GM12865 (cell line): ENCODE measurements at places on chromosomes 12 and 14.

GRCh38 chr14:95134304-95134933 lies 22.9 kb downstream of the DICER1 start:
- DNase-seq: no peak

DNA sequence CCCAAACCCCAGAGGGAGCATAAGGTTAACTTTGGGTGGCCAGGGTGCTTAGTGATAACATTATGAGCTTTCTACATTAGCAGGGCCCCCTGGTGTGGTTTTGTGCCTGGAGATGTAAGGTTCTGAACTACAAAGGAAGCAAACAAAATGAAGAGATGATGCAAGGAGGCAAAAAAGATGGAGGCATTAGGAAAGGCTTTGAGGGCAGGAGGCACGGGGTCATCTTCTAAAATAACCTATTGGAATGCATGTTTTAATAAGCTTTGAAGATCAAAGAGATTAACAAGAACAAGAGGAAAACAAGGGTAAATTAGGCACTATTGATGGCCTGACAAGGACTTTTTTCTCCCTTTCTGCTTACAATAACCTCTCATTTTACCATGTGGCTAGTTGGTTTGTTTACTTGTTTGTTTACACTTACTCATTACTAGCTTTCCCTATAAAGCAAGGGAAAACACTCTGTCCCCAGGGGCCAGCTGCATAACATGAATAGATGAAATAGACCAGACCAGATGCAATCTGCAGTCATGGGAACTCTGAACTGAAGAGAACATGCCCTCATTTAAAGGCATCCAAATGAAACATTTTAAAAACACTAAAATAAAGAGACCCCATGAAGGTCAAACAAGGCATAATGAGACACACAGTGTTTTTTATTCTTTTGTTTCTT lies 390.3 kb downstream of the DIO2 start:
- DNase-seq: no peak

DNA sequence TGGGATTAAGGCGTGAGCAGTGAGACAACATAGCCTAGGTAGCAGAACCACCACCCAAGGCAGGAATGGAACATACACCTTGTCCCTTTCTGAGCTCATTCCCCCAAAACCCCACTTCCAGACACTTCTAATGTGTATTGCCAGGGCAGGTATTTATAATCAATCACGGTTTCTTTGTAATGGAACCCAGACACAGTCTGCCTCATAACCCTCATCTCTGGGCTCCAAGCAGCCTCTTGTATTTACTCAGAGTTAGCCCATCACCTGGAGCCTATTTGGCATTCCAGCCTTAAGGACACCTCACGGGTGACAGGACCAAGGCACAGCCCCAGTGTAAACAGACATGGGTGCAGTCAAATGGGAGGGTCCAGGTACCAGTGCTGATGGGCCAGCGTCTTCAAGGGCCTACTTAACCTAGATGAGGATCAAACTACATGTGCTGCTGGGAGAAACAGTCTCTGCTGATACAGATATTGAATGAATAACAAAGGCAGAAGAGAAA lies 2.5 kb upstream of the HIGD1C start:
- DNase-seq: no peak

- no peak for DNase-seq
Measured at GRCh38 chr12:4449851-4450221, 4.2 kb upstream of the FGF6 start.

- no peak for DNase-seq
Measured at GRCh38 chr12:128787827-128788226, 35.9 kb downstream of the SLC15A4 start.

GRCh38 chr14:69795691-69796090 lies 1.4 kb downstream of the SLC10A1 start:
- DNase-seq: no peak

DNA sequence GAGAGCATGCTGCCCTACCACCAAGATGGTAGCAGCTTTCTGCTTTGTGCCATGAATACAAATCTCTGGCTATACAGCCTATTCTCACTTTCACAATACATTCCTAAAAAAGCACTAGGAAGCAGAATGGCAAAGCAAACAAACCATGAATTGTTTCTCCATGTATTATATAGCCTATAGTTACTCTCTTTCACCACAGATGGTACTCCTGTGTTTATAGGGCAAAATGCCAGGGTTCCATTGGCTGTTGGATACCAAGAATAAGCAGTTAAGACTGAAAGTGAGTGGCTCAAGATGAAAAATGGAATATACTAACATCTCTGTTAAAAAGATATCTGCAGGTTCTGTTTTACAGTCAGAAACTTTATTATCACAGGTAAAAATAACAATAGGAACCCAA lies 11.1 kb downstream of the ARF3 start:
- no peak for DNase-seq

- DNase-seq: peak; percentile 18
Measured at GRCh38 chr12:26746121-26746714, 86.8 kb downstream of the ITPR2 start.

GRCh38 chr12:123267991-123268843 lies 3.4 kb downstream of the CDK2AP1 start:
- no peak for DNase-seq

DNA sequence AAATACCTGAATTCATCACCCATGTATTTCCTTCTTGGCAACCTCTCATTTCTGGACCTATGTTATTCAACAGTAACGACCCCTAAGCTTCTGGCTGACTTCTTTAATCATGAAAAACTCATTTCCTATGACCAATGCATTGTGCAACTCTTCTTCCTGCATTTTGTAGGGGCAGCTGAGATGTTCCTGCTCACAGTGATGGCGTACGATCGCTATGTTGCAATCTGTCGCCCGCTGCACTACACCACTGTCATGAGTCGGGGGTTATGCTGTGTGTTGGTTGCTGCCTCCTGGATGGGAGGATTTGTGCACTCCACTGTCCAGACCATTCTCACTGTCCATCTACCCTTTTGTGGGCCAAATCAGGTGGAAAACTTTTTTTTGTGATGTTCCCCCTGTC lies 356 bp downstream of the OR4Q2 start:
- no peak for DNase-seq

DNA sequence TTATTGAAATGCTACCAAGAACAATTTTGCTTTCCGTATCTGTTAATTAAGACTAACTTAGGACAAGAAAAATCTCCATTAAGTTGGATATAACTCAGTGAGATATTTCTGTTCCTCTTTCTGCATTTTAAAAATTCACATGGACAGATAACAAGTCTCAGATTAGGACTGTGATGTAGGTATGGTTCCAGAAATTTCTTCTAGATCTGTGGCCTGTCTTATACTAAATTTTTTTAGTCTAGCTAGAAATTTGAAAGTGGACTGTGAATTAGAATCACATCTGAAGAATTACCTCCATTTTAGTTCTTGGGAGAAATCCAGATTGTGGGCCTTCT lies 41.6 kb downstream of the USP15 start:
- no peak for DNase-seq

DNA sequence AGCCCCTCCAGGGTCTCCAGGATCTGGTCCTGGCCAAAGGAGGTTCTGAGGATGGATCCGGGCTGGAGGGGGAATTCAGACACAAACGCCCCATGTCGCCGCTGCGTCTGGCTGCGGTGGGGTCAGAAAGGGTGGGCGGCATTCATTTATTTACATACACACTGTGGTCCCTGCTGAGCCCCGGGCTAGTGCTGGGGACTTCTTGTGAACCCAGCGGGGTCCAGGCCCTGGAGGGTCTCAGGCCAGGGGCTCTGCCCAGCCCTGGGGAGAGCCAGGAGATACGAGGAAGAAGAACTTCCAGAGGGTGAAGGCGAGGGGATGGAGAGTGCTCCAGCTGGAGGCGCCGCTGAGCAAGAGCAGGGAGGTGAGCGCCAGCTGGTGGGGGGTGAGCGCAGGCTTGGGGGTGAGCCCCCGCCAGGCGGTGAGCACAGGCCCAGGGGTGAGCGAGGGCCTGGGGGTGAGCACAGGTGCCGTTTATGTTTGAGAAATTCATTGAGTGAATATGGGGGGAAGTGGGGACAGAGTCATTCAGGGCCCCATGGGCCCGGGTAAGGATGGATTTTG lies 68.1 kb downstream of the NCOR2 start:
- DNase-seq: no peak

DNA sequence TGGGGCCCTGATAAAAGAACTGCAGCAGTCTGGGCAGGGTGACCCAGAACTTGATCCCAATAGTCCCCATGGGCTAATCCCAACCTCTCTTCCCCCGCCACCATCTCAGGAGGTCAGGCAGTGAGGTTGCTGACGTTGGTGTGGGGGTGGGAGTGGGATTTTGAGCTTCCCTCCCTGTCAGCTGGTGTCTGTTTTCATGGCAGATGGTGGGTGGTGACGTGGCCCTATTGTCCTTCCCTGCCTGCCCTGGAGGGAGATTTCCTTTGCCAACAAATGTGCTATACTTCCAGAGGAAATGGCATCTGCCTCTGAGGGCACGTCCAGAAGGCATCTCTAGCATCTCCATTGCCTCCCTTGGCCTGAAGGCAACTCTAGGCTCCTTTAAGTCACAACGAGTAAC lies 37.7 kb downstream of the NEUROD4 start:
- no peak for DNase-seq

DNA sequence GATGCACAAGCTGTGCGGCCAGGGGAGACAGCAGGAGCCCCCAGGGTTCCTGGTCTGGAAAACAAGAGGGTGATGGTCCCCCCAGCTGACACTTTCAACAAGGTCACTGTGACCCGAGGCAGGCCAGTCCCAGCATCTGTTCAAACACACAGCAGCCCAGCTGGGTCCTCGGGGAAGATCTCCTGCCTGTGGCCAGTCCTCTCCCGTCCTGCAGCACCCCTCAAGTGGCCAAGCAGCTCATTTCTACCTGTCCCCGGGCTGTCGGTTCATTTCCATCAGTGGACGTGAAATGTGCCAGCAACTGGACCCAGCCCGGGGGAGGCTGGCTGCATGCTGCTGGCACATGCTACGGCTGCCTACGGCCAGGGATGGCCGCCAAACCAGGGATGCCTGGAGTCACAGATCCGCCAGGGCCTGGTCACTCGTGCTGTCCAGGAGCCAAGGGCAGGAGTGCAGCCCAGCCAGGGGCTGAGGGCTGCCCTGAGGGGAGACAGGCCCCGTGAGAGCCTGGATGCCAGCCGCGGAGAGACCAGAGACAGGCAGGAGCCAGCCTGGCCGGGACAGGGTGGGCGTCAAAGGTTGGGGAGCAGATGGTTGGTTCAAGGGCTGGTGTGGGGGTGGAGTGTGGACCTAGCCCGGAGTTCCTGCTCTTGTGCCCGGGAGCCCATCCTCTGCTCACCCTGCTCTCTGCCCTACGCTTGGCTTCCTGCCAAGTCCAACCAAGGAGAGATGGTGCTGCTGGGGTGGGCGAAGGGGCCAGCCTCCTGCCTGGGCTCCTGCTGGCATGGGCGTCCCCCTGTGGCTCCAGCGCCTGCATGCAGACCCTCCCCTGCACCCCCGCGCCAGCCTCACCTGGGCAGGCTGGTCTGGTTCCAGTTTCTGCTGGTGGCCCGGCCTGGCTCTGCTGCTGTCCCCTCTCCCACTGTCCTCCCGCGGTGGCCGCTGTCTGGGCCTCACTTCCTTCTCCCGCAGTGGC lies 143.8 kb downstream of the ADGRD1 start:
- DNase-seq: no peak

DNA sequence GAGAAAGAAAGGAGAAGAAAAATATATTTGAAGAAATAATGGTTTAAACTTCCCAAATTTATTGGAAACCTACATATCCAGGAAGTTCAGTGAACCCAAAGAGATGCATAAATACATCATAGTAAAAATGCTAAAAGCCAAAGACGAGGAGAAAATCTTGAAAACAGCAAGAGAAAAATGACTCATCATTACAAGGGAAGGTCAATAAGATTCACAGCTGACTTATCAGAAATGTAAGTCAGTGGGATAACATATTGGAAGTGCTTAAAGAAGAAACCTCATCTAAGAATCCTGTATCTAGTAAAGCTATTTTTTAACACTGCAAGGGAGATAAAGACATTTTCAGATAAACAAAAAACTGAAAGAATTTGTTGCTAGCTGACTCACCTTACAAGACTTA lies 19.9 kb downstream of the RIC8B start:
- no peak for DNase-seq

DNA sequence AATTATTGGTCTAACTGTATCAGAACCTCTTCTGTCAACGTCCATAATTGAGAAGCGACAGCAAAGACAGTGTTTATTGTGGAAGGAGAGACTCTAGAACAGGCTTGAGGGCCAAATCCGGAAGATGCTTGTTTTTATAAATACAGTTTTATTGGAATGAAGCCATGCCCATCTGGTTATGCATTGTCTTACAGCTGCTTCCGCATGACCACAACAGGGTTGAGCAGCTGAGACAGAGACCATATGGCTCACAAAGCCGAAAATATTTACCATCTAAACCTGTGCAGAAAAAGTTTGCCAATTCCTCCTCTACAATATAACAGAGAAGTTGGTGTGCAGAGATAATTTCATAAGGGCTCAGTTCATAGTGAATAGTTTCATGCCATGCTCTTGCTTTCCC lies 24.5 kb downstream of the PRKAB1 start:
- no peak for DNase-seq

GRCh38 chr12:6620137-6620884 lies 13.1 kb upstream of the CHD4 start:
- no peak for DNase-seq

GRCh38 chr14:77872983-77873382 lies 73.1 kb downstream of the ADCK1 start:
- DNase-seq: no peak

DNA sequence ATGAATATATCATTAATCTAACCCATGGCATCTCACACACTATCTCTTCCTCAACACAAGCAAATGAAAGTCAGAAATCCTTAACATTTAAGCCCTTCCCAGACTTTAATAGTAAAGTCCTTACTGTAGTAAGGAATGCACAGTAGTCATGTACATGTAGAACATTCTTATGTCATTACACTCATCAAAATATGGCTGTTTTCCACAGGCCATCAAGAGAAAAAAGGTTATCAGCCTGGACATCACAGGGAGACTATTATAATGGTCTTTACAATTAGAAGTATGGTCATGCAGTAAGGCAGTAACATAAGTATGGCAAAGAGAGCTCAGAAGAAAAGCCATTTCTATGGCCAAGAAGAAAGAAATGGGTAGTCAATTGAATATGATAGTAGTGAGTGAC lies 121.2 kb downstream of the SLC6A15 start:
- no peak for DNase-seq

- DNase-seq: no peak
Measured at GRCh38 chr12:117404940-117405339, 43.5 kb upstream of the NOS1 start.

- DNase-seq: no peak
Measured at GRCh38 chr14:39673734-39674133, 241.5 kb upstream of the FBXO33 start.
